Stimulated activated CD4-positive, alpha-beta T cell treated with anti-CD3 and anti-CD28 coated beads, Interleukin-2, amount 100 ng/mL, for 24 hours (primary cell): ENCODE measurements at places on chromosomes 1 and 21.

DNA sequence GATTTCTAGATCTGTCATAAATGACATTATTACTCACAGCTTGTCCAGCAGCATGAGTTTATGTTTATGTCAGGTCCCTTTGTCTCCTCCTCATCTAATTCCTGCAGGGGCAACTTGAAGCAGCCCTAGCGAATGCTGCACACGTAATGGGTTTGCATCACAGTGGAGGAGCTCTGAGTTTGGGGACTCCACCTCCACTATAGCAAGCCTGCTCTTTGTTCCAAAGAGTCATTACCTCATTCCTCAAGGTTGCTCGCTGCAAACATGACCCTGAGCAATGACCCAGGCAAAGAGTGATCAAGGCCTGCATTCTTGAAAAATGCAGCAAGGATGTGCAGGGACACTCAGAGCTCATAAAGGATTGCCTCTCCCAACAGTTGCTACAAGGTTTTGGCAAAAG, 261.9 kb downstream of the HHIPL2 start:
- DNase-seq, result no peak

DNA sequence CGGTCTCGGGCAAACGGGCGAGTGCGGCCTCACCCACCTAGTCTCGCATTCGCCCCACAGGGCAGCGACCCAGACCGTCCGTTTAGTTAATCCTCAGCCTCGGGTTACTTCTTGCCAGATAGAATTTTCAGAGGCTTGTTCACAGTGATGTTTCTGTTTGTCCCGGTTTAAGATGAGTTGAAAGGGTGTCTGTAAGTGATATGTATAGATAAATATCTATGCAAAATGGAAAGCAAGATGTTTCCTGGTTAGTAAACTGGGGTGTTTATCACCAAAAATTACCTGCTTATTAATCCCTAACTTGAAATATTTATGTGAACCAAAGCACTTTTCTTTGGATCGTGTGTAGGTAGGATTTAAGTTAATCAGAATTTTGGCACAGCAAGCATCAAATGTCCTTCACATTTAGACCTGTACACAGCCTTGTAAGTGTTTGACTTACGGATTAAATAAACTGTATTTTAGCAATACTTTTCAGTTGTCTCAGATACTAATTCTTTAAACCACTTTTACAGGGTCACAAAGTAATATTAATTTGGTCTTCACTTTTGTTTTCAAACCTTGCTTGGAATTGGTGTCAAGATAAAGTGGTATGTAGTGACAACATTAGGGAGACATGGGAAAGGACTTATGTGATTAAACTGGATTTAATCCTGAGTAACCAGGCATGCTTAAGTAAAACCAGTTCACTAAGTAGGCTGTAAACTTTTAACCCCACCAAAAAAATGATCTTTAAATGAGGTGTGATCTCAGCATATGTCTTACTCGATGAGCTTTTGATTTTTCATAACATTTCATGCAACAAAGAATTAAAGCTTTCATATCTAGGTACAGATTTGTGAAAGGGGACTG, 914 bp downstream of the ZNF326 start:
- DNase-seq, result no peak

- DNase-seq, result no peak
These were observed 754.8 kb downstream of the ADGRL2 start for GRCh38 chr1:82555501-82555900.

DNA sequence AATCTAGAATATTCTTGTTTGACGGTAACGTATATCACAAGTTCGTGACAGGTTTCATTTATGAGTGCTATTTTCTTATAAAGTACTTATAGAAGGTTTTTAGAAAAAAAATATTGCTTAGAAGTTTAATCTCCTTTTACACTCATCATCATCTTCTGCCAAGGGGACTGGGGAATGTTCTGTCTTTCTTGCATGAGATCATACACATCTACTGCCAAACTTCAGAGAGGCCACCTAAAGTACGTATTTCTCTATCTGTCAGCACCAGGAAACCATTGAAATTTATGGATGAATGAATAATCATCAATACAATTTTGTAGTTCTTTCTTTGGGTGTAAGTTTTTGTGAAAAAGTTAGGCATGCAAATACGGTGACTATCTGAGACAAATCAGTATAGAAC, 245.8 kb downstream of the SPATA17 start:
- no peak for DNase-seq

GRCh38 chr1:147287133-147287865, 44.8 kb downstream of the CHD1L start:
- DNase-seq, result no peak

DNA sequence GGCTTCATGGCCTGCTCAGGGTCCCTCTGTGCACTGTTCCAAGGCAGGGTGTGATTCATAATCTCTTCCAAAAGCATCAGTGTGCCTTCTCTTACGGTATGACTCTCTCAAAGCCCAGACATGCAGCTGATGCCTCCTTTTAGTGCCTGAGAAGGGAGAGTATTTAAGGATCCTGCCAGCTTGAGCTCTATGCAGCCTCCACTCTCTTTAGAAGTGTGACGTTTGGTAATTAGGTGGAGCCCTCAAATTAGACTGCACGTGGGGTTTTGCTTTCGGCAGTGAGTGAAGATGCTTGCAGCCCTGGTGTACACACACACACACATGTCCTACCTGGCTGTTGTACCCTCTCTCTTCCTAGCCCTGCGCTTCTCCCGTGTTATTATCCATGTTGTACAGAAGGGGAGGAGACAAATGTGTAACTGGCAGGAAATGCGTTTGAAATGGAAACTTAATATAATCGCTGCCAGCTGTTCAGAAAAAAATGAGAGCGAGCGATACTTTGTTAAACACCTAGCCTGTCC, 2.6 kb upstream of the C1orf174 start:
- no peak for DNase-seq

DNA sequence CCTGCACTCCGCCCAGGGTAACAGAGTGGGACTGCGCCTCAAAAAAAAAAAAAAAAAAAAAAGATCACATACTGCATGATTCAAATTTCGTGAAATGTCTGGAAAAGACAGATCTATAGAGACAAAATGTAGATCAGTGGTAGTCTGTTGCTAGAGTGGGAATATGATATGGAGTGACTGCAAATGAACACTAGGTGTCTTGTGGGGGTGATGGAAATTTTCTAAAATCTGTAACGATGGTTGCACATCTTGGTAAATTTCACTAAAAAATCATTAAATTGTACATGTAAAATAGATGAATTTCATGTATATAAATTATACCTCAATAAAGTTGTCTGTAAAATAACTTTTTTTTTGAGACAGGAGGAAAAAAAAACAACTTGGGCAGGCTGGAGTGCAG, 5.5 kb downstream of the AIDA start:
- no peak for DNase-seq

DNA sequence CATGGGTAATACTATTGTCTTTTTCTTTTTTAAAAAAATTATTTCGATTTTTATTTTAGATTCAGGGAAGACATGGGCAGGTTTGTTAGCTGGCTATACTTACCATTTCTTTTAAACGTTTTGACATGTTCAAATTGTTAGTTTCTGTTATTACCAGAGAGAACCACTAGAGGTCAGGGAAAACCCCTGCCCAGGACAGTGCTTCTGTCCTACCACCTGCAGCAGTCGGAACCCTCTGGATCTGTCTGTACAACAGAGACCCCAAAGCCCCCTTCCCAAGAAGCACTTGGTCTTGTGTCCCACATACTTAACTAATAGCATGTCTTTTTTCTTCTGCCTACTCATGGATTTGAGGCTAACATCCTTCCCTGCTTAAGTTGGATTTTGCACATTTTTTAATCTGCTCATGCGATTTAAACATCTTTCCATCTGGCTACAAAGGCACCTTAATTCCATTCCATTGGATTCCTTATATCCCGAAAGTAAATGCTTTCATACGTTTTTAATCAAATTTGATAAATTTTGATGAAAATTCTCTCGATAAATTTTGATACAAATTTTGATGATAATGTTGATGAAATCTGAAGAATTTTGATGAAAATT, 10.0 kb upstream of the C1orf115 start:
- DNase-seq, result no peak

DNA sequence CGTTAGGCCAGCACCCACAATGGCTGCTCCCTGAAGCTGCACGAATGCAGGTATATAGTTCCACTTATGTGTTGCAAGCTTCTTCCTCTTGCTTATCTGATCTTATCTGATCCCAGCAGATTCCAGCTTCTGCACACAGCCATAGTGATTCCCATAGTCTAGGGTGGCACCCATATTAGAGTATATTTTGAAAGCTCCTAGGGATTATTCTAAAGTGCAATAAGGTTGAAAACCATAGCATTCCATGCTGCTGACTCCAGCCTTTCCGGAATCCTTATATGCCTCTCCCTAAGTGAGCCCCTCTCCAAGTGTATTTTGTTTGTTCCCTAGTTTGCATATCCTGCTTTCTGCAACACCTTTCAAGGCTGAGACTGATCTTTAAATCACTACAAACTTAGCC, 432.0 kb downstream of the SETD4 start:
- DNase-seq, result no peak

DNA sequence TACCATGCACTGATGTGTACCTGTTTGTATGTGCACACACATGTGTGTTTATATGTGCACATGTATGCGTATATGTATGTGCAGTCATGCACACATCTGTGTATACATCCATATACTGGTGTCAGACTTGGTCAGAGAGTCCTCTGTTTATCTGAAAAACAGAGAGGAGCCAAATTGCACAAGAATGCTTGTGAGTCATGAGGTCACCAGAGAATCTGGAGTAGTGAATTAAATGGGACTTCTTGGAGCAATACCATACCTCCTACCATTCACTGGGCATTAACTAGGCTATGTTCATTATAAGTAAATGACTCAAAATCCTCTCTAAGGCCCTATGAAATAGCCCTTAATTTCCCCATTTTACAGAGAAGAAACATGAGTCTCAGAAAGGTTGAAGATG, 272.1 kb upstream of the C1orf87 start:
- DNase-seq, result no peak
